Activated T-helper 2 cell treated with anti-CD3 and anti-CD28 coated beads, Interferon-gamma antibody, Interleukin-2, Interleukin-4, amounts not matched to agents 10 μg/mL and 5 μg/mL and 100 μg/mL, durations not matched to agents 14 hours and 24 hours and 36 hours (primary cell): ENCODE measurements at places on chromosomes 2 and 18. TPM values are rescaled to one million over a fixed set of nuclear protein-coding genes. Genes with fewer than 3 reads are reported as not detected.

Gene TMEM182
- 3.2 and 4.1 TPM in 2 replicates for total RNA-seq

Gene MAT2A
- total RNA-seq, result 395 and 403 TPM in 2 replicates

Gene RGPD3
- total RNA-seq, result 0.30 and 0.34 TPM in 2 replicates

Gene TWIST2
- total RNA-seq, result not detected in 2 replicates

Gene LAMA3
- 0.05 TPM in 1 of 2 replicates, not detected in the other for total RNA-seq

Gene FN1
- 4.5 and 6.3 TPM in 2 replicates for total RNA-seq

Gene FBLN7
- total RNA-seq, result 16.7 and 17.0 TPM in 2 replicates

Gene TRABD2A
- 67.9 and 71.2 TPM in 2 replicates for total RNA-seq

Gene CCDC74A
- 2.8 and 3.3 TPM in 2 replicates for total RNA-seq

Gene GALR1
- not detected in 2 replicates for total RNA-seq

Gene DPYSL5
- 0.05 TPM in 1 of 2 replicates, not detected in the other for total RNA-seq

Gene ING5
- 49.4 and 56.4 TPM in 2 replicates for total RNA-seq

Gene SAG
- total RNA-seq, result 0.05 TPM in 1 of 2 replicates, not detected in the other

Gene LOXL3
- total RNA-seq, result 1.7 and 2.1 TPM in 2 replicates

Gene FAHD2A
- total RNA-seq, result 32.5 and 40.3 TPM in 2 replicates

Gene MALL
- total RNA-seq, result 2.0 and 2.3 TPM in 2 replicates
